ENCODE measurements at places on chromosomes 1 and 21.

GRCh38 chr1:114524944-114525343 is 13.9 kb upstream of the TRIM33 start:
- DNase-seq = no peak

GRCh38 chr1:68717330-68717729 is 220.4 kb upstream of the DEPDC1 start:
- no peak for DNase-seq

DNA sequence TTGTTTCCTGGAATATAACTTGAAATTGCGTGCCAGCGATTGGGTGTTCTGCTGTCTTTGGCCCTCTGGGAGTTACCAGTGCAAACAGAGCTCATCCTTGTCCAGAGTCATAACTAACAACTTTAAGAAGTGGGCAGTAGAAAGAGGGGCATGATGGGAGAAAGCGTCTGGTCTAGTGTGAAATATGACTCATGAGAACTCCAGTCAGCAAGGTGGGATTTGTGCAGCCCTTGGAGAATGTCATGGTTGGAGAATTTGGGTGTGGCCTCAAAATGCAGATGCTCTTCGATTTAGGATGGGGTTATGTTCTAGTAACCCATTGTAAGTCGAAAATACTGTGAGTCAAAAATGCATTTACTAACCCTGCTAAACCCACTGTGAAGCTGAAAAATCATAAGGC is 12.9 kb downstream of the ATP1B1 start:
- DNase-seq = no peak

DNA sequence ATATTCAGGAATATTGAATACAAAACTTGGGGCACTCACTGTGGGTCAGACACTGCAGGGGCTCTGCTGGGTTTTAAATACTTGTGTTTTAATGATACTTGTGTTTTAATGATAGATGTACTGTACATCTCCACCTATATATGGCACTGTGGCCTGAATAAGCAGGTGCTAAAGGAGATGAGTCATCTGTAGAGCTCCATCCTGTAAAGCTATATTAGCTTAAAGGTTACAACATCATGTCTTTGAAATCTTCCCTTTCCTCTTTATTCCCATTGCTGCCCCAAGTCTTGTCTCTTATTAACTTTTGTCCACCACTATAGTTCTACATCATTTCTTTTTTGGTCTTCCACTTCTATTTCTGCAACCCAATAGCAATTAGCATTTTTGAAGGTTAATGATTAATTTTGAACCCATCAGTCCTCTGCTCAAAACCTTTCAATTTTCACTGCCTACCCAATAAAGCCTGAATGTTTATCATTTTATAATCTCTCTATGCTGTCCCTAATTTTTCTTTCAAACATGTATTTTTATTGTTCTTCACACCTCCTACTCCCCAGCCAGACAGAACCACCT is 113.3 kb upstream of the PTGFR start:
- DNase-seq = no peak

GRCh38 chr1:214332946-214333798 is 52.2 kb downstream of the SMYD2 start:
- peak; percentile 58 for DNase-seq
